Inflammatory macrophage treated with lipopolysaccharide for 4 hours (primary cell): ENCODE measurements at places on chromosomes 3 and 15.

- DNase-seq: no peak
Observed at GRCh38 chr3:76923485-76923884, 116.4 kb upstream of the ROBO2 start.

GRCh38 chr3:34780973-34781372 lies 858.4 kb upstream of the ARPP21 start:
- DNase-seq: no peak

DNA sequence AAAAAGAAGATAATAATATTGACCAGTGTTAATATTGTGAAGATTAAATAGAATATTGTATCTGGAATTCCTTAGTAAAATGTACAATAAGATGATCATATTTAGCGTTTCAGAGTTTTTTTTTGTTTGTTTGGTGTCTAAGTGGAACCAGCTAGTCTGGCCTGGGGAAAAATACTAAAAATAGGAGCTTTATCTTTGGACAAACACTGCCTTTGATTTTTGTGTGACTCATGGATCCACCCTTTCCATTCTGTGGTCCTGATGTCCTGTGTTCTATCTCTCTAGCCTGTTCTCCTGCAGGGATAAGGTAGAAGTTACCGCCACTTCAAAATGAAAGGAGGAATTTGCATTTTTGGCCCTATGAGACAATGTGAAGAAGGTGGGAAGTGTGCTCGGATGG lies 79.7 kb upstream of the CRBN start:
- DNase-seq: no peak

DNA sequence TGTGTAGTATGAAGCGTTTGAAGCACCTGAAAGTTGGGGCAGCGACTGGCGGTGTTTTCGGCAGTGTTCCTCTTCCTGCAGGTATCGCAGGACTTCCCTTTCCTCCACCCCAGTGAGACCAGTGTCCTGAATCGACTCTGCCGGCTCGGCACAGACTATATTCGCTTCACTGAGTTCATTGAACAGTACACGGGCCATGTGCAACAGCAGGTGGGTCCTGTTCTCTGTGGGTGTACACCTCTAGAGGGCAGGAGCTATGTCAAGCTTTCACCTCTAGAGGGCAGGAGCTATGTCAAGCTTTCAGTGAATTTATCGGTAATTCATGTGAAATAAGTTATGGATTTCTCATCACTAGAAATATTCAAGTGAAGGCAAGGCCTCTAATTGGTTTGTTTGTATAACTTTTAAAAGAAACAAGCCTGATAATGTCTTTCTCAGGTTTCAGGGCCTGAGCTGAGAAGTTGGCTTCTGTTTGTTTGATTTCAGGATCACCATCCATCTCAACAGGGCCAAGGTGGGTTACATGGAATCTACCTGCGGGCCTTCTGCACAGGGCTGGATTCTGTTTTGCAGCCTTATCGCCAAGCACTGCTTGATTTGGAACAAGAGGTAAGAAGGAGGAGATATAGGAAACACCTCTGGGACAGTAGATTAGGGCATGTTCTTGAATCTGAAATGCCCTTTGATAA lies 5.3 kb downstream of the TUBGCP4 start:
- peak; percentile 38 for DNase-seq

GRCh38 chr15:60255390-60255789 lies 142.4 kb downstream of the ANXA2 start:
- DNase-seq: peak; percentile 95

- DNase-seq: no peak
Observed at GRCh38 chr15:69843900-69844304, 253.8 kb downstream of the TLE3 start.

DNA sequence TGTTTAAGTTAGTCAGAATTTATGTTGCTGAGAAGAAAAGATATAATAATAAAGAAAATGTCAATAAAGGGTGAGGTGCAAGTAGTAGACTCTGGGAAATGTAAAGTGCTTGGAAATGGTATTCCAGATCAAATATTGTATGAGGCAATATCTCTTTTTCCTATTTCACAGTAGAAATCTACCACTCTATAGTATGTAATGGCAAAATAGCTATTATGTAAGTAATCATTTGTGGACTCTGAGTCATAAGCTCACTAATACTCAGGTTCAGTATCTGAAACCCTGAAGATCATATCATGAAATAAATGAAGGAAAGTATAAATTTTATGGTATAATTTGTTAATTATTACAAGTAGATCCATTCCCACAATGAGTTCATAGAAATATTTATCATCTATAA lies 322.1 kb downstream of the PYDC2 start:
- DNase-seq: no peak

GRCh38 chr15:39327005-39327730 lies 253.7 kb upstream of the THBS1 start:
- peak; percentile 98 for DNase-seq

DNA sequence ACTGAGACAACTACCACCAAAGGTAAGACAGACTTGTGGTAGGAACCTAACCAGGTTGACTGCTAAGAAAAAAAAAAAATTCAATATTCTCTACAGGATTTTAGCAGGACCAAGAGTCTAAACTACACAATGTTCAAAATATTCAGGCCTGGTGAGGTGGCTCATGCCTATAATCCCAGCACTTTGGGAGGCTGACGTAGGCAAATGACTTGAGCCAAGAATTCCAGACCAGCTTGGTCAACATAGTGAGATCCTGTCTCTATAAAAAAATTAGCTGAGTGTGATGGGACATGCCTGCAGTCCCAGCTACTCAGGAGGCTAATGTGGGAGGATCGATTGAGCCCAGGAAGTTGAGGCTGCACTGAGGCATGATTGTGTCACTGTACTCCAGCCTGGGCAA lies 341.6 kb upstream of the WNT5A start:
- no peak for DNase-seq

- DNase-seq: no peak
Observed at GRCh38 chr3:44206862-44207652, 34.6 kb upstream of the TOPAZ1 start.

GRCh38 chr3:53361852-53362251 lies 14.5 kb upstream of the DCP1A start:
- DNase-seq: peak; percentile 13

DNA sequence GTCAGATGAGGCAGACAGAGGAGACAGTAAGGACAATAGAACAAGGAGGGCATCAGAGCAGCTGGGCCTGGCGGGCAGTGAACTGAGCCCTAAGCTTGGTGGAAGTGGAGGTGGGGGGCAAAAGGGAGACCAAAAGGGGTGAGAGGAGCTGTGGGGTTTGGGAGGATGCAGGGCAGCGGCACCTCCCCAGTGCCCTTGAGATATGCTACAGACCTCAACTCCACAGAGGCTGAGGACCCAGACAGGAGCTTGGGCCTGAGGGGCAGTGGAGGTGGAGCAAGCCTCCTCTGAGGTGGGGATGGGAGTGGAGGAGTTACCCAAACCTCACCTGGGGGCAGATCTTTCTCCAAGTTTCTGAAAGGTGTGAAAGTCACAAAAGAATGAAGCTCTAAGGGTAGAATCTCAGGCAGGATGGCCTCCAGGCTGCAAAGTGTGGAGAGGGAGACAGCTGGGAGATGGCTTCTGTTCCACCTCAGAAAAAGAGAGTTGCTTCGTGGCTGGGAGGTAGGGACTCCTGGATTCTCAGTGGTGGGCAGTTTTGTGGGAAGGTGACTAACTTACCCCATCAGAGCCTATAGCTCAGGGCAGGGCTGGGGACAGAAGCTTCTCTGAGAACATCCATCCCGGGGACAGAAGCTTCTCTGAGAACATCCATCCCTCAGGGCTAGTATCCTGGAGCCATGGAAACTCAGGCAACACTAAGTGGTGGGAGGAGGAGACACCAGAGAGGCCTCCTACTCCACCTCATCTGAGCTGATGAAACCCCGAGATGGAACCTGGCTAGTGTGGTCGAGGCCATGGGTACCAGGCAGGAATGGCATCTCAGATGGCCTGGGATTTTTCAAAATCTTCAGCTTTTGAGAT lies 2.3 kb upstream of the CLK3 start:
- no peak for DNase-seq

DNA sequence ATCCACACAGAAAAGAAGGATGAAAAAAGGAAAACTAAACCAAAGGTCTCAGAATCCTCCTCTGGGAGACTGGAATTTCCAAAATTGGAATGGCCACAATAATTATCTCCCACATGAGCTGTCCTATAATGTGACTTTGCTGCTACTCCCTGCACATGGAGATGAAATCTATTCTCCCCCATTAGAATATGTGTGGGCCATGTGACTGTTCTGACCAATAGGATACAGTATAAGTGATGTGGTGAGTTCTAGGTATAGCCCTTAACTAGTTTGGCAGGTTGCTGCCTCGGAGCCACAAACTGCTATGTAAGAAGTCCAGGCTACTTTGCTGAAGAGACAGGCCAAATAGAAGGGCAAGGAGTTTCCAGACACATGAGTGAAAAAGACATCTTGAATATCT lies 5.2 kb downstream of the TRIM59 start:
- no peak for DNase-seq

DNA sequence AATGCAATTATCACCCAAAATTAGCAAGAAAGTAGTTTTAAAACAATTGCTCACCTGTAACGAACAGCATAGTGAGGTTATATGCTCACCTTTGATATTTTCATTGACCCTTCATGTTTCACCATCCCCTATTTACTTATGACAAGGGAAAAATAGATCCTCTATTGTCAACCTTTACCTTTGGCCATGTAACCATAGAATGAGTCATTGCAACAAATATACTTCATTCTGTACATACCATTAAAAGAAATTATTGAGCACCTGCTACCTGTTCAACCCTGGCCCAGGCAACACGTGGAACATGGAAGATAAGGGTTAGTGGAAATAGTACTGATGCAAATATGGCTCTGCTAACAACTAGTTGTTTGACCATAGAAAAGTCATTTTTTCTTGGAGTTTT lies 20.2 kb downstream of the LSAMP start:
- no peak for DNase-seq

- DNase-seq: no peak
Observed at GRCh38 chr15:93477721-93478120, 388.7 kb upstream of the RGMA start.

GRCh38 chr3:169813757-169814517 lies 1.2 kb upstream of the LRRC34 start:
- DNase-seq: peak; percentile 63

- peak; percentile 66 for DNase-seq
Observed at GRCh38 chr3:184757022-184757651, 45.3 kb upstream of the MAGEF1 start.

GRCh38 chr3:8438507-8439079 lies 63.0 kb upstream of the LMCD1 start:
- DNase-seq: no peak

GRCh38 chr3:81734742-81735141 lies 26.7 kb downstream of the GBE1 start:
- no peak for DNase-seq

DNA sequence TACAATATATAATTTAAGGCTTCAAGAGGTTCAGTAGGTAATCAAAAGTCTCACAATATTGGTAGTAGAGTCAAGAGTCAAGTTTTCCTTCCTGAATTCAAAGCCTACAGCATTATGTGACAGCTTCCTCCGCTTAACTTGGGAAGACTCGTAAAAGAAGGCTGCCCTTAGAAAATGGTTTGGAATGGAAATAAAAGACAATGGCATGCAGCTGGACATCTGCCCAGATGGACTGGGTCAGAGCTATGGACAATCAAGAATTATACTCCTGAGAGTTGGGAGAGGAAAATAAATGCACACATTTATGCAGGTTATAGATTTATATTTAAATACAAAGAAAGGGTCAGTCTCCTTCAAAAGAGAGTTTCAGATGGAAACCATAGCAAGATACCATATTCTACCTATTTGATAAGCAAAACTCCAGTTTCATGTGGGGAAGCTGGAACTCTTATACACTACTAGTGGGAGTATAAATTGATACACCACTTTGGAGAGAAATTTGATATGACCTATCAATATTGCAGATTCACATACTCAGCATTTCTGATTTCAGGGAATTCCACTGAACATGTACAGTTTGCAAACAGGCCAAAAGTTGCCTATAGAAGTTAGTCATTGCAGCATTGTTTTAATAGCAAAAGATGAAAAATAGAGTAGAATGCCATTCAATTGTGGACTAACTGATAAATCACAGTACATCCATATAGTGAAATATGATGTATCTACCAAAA lies 6.1 kb downstream of the CRYBG3 start:
- no peak for DNase-seq

- DNase-seq: peak; percentile 29
Observed at GRCh38 chr3:185457376-185457775, 41.5 kb downstream of the TMEM41A start.

GRCh38 chr3:169931747-169932520 lies 20.6 kb downstream of the SAMD7 start:
- no peak for DNase-seq

GRCh38 chr3:124760601-124761000 lies 30.3 kb downstream of the UMPS start:
- no peak for DNase-seq

GRCh38 chr3:143201045-143201444 lies 81.5 kb downstream of the CHST2 start:
- DNase-seq: no peak

DNA sequence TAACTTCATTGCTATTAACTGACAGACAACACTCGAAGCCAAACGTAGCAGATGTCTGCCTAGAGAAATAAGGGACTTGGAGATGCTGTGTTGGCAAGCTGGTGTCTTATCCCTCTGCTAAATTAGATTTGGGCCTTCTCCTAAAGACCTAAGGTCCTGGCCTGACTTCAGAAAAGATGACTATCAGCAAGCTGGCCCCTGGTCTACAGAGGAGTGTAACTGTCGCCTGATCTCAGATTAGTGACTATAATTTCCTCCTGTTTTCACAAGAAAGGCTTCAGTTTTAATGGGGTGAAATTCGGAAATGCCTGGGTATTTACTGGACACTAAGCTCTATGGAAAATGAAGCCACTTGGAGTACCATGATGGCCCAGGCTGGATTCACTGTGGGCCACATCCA lies 53.1 kb upstream of the SLC7A14 start:
- DNase-seq: no peak

GRCh38 chr3:175258763-175259162 lies 399.6 kb downstream of the NAALADL2 start:
- no peak for DNase-seq

DNA sequence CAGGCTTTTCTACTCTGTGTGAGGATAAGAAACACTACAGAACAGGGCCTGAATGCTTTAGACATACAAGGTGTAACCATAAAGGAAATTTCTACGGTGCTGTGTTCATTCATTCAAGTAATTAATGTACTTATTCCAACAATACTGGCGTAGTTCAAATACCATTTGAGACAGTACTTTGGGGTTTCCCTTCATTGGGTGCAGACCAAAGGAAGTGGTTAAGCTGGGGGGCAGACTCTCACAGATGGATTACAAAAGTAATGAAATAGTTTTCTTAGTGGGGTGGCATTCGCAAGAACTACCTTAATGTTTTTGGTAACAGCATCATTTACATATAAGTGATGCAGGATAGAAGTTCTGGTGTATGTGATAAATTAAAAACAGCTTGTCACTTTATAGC lies 65.9 kb downstream of the BTD start:
- DNase-seq: no peak

- no peak for DNase-seq
Observed at GRCh38 chr15:70509731-70510143, 253.6 kb downstream of the UACA start.

GRCh38 chr15:68298882-68299381 lies 21.4 kb downstream of the FEM1B start:
- peak; percentile 86 for DNase-seq

GRCh38 chr3:20622304-20622703 lies 436.3 kb upstream of the SGO1 start:
- no peak for DNase-seq
